ENCODE measurements at places on chromosomes 11 and 22. TPM values are rescaled to one million over a fixed set of nuclear protein-coding genes. Genes with fewer than 3 reads are reported as not detected.

The OR51I1 gene
- total RNA-seq = not detected

The APOBEC3H gene
- not detected for total RNA-seq

The DESI1 gene
- 34.2 TPM for total RNA-seq

The KDM4E gene
- total RNA-seq = not detected

The KDM4D gene
- not detected for total RNA-seq

The UPB1 gene
- not detected for total RNA-seq

The TMEM132A gene
- 0.51 TPM for total RNA-seq

The SMTNL1 gene
- not detected for total RNA-seq

The HTR3A gene
- 0.21 TPM for total RNA-seq

The FAM180B gene
- total RNA-seq = not detected

The PGA5 gene
- total RNA-seq = not detected

The NRXN2 gene
- 0.88 TPM for total RNA-seq

The HDHD5 gene
- 30.7 TPM for total RNA-seq

The GVQW3 gene
- 10.9 TPM for total RNA-seq

The RPS25 gene
- 3,325 TPM for total RNA-seq

The SYCE3 gene
- not detected for total RNA-seq

The TYR gene
- not detected for total RNA-seq

The SERPING1 gene
- 171 TPM for total RNA-seq

The OR8B4 gene
- not detected for total RNA-seq
